ENCODE measurements at places on chromosomes 7 and 10.
A peak's percentile ranks its signal among the peaks of the same experiment; 100 is the strongest.

DNA sequence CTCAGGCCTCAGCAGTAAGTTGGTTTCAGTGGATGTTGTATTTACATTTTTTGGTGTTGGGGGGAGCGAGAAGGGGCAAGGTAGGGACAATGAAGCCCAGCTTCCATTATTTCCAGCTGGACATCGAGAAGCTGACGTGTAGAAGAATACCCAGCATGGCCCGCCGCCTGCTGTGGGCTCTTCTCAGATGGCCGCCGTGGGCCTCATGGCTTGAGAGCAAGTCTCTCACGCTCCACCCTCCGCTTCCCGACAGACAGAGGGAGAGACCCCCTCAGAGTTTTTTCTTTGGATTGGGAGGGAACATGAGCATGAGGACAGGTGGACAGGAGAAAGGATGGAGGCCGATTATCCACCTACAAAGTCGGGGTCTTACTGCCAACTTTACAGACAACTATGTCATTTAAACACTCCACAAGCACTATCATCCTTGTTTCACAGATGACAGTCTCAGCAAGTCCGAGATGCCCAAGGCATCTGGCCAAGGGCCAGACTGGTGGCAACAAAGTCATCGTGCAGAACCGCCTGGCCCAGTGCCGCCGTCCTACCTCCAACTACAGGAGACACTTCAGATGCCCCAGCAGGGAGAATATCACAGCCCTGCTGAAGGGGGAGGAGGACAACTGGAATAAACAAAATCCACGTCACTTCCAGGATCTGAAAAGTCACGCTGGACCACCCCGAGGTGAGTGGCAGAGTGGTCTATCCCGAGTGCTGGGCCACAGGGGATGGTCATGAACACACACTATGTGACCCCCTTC, 195.9 kb downstream of the DIP2C start:
- no peak for DNase-seq

DNA sequence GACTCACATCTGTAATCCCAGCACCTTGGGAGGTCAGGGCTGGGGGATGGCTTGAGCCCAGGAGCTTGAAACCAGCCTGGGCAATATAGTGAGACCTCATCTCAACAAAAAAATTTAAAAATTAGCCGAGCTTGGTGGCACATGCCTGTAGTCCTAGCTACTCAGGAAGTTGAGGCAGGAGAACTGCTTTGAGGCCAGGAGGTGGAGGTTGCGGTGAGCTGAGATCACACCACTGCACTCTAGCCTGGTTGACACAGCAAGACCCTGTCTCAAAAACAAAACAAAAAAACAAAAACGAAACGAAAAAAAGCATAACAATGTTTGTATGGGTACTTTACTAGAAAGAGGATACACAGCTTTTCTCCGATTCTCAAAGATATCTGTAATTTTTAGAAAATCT, 31.8 kb downstream of the WNT16 start:
- no peak for DNase-seq

- DNase-seq, result no peak
Observed at GRCh38 chr7:157763279-157764000, 426.6 kb downstream of the DNAJB6 start.

GRCh38 chr10:36424502-36424901, 700.9 kb upstream of the ANKRD30A start:
- no peak for DNase-seq

- no peak for DNase-seq
Observed at GRCh38 chr10:47047127-47047504, 135.9 kb downstream of the PTPN20 start.

DNA sequence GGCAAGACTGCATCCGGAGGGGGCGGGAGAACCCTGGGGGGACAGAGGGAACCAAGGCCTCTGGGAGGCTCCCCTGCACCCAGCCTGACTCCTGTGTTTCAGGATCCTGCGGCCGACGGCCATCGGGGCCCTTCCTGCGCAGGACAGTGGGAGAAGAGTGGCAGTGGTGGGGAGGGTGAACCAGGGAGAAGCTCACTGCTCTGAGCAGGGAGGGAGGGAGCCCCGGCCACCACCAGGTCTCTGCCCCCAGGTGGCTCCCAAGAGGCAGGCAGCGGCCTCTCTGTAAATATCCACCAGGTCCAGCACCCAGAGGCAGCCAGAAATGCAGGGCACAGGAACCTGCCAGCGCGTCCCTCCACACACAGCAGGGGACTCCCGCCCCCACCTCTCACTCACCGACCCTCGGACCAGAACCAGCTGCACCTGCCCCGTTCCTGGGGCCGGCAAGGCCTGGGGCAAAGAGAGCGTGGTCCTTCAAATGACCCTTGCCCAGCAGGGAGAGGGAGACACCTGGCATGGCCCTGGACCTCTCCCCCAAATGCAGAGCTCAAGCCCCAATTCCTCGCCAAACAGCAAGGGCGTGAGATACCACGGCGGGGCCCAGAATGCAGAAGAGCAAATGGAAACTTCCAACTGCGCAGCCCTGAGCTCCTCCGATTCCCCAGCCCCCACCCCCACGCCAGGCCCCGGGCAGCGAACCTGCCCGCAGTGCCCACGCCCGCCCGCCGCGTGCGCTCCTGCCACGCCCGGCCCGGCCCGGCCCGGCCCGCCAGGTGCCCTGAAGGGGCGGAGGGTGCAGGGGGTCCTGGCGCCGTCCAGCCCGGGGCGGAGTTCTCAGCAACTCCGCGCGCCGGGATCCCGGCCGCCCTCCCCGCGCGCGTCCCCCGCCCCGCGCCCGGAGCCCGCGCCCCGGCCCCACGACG, 805 bp downstream of the RASGEF1A start:
- DNase-seq, result no peak

GRCh38 chr10:132363921-132364593, 32.1 kb downstream of the LRRC27 start:
- DNase-seq, result no peak

DNA sequence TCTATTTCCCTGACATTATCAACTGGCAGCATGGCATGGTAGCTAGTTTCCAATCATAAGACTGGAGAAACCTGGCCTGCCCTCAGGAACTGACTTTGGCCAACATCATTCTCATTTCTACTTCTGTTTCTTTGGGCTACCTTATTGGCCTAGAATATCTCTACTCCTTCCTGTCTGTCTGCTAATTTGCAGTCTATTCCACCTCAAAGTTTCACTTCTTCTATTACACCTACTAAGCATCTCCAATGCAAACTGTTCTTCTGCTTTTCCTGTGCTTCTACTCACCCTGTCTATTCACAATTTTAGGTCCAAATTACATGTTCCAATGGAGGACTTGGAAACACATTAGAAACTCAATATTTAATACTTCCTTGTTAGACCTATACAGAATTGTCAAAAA, 65.6 kb downstream of the ZNF503 start:
- no peak for DNase-seq

DNA sequence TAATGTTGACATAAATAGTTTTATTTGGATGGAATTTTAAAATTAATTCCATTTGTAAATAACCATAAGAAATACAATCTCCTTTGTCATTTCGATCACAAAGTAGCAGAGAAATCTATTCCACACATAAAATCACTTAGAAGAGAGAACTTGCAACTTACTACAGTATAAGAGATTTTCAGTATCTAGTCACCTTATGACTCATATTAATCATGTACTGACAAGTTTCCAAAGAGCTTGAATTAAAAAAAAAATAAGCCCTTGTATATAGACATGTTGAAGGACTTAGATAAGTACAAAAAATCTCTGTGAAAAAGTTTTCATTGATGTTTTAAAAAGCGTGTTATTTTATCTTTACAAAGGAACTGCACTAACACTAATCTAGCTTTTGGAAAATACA, 207.1 kb upstream of the ETV1 start:
- DNase-seq, result peak; percentile 8

GRCh38 chr7:130381468-130382312, 1.4 kb downstream of the CPA1 start:
- no peak for DNase-seq

GRCh38 chr7:138295049-138295637, 164.9 kb upstream of the TRIM24 start:
- DNase-seq, result no peak

GRCh38 chr7:102883098-102883860, 29.5 kb upstream of the LRRC17 start:
- DNase-seq, result peak; percentile 30

- no peak for DNase-seq
Observed at GRCh38 chr7:99116144-99116543, 27.8 kb downstream of the SMURF1 start.

DNA sequence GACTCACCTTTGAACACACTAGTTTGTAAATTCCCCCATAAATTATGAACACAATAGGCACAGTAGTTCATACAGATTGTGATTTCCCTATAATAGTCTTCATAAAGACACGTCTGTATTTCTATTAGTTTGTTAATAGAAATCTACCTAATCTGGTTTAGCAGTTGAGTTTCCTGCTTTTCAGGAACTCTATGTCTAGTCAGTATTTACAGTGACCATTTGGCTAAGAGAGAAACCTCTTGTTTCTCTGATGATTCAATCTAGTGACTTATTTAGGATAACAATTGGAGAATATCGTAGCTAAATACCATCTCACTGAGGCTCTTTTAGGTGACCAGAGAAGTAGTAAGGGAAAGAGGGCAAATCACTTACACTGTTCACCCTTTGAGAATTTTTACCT, 5.9 kb upstream of the HERPUD2 start:
- DNase-seq, result no peak

DNA sequence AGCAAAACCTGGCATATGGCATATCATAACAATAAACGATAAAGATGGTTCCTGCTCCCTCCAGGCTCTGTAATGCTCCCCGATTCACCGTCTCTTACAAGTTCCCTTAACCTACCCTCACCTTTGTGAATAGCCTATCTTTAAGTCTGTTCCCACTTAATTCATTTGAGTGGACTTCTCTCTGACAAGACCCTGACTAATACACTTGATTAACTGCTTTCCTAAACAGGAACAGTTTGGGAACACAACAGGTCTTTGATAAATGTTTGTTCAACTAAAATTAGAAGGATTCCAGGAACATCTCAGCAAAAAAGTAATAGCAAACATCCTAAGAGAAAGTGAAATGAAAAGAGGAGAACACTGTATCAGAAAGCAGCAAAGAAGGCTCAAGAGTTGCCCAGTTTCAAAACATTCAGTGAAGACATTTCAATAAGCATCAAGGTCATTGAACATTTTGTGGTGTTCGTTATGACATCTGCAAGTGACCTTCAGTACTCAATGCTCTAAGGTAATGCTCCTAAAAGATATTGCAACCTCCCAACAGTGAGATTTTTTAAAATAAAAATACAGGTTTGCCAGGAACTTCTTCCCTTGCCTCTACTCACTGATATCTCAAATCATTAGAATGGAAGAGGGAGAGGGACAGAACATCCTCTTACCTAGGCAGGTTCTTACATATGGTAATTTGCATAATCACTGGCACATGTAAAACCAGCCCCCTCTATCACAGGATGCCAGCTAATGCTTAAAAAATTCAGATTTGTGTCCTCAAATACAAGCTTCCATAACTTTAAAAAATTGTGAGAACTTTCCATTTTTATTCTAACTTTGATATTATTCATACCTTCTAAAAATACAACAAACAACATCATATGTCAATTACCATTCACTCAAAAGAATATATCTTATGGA, 11.4 kb upstream of the ARHGAP12 start:
- no peak for DNase-seq

GRCh38 chr7:25180946-25181345, 47.3 kb downstream of the NPVF start:
- no peak for DNase-seq

DNA sequence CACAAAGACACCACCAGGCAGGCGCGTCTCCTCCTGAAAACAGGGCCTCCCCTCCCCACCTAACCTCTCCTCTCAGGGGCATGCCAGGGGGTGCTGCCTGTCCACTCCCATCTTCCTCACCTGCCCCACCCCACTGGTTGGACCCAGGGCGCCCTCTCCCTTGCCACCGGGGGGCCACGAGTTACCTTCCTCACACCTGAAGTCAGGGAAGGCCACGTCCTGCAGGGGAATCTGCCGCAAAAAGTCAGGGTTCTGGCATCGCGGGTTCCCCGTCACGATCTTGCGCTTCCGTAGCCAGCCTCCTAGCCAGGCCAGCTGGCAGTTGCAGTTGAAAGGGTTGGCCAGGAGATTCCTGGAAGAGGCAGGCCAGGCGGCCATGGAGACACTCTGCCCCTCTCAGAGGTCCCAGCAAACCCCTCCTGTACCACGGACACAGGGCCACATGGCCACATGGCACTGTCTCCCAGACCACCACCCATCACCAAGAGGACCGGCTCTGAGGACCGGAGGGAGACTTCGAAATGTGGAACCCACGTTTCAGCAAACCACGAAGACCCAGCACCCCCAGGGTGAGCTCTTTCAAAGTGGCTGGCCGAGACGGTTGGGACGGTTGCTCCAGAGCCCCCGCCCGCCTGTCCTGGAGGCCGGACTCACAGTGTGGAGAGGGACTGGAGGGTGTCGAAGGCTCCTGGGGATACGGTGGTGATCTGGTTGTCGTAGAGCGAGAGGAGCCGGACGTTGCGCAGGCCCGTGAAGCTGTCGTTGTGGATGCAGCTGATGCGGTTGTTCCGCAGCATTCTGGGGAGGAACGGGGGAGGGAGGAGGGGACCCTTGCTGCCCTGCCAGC, 142.8 kb downstream of the SLIT1 start:
- DNase-seq, result no peak

GRCh38 chr10:86688398-86688921, 20.1 kb downstream of the LDB3 start:
- DNase-seq, result peak; percentile 51

DNA sequence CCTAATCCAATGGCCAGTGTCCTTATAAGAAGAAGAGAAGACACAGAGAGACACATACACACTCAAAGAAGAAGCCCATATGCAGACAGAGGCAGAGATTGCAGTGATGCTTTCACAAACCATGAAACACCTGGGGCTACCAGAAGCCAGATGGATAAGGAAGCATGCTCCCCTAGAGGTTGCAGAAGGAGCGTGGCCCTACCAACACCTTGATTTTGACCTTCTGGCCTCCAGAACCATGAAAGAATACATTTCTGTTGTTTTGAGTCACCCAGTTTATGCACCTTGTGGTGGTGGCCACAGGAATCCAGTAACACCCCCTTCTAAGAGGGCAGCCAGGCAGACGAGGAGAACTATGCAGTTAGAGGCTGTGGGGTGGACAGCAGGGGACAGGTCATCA, 43.5 kb downstream of the AOC1 start:
- DNase-seq, result no peak

DNA sequence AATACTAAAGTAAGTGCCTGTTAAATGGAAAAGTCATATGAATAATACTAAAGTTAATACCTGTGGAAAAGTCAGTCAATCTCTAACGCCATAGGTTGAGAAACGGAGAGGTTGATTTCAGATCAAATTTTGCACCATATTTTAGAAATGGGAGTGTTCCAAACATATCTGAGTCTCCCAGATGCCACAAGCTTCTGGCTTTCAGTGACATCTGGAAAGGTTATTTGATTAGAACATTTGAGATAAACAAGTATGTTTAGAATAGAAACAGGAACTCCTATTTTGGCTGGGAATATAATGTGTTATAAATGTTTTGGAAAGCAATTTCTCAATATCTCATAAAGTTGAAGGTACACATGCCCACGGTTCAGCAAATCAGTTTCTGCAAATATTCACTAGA, 5.8 kb downstream of the MACC1 start:
- DNase-seq, result no peak

All from kidney glomerular epithelial cell (primary cell).